ENCODE measurements at places on chromosomes 6 and 20.
A peak's percentile ranks its signal among the peaks of the same experiment; 100 is the strongest.

GRCh38 chr20:17507032-17507431, 24.1 kb downstream of the BFSP1 start:
- no peak for DNase-seq

DNA sequence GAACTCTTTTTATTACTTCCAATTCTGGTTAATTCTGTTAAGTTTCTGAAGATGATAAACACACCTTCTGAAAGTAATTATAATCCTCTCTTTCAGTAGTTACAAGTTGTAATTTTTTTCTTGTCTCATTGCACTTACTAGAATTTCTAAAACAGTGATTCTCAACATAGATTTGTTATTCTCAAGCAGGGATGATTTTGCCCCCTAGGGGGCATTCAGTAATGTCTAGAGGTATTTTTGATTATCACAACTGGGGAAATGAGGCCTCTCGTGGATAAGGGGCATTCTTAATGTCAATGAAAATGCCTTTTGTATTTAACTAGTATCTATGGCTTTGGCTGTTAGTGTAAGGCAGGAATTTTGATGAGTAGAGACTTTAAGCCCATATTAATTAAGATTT, 39.4 kb upstream of the MAFB start:
- no peak for DNase-seq

DNA sequence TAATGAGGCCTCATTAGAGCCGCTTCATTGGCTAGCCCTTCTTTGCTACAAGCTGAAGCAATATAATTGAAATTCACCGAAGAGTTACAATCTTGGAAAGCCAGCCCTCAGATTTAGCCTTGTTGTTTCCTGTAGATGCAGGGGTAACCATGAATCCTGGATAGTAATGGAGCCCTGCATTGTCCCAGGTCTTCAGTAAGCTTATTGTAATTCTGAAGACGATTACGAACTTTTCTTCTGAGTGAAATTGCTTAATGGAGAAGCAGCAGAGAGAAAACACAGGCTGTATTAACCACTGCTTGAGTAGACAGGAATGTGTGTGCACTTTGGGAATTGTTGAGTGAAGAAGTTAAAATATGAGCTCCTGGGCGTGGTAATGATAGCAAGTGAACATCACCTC, 26.3 kb upstream of the NAA20 start:
- no peak for DNase-seq

DNA sequence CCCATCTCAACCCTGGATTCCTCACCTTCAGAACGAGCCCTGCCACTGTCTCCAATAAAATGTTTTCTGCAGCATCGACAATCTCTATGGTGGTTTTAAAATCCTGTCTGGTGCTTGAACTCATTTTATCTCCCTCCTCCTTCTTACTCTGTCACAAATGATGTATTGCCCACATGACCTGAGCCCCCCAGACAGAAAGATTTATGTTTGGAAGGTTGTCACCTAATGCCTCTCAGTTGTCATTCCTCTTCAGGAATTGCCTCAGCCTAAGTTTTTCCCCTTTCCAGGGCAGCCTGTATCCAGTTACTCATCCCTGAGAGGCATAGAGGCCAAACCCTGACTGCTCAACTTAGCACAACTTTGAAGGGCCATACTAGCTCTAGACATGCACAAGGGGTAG, 9.2 kb downstream of the GPX5 start:
- DNase-seq, result no peak

- DNase-seq, result no peak
Observed at GRCh38 chr20:20333866-20334265, 34.0 kb upstream of the INSM1 start.

- DNase-seq, result no peak
Observed at GRCh38 chr6:162181741-162182401, 545.7 kb downstream of the PRKN start.

DNA sequence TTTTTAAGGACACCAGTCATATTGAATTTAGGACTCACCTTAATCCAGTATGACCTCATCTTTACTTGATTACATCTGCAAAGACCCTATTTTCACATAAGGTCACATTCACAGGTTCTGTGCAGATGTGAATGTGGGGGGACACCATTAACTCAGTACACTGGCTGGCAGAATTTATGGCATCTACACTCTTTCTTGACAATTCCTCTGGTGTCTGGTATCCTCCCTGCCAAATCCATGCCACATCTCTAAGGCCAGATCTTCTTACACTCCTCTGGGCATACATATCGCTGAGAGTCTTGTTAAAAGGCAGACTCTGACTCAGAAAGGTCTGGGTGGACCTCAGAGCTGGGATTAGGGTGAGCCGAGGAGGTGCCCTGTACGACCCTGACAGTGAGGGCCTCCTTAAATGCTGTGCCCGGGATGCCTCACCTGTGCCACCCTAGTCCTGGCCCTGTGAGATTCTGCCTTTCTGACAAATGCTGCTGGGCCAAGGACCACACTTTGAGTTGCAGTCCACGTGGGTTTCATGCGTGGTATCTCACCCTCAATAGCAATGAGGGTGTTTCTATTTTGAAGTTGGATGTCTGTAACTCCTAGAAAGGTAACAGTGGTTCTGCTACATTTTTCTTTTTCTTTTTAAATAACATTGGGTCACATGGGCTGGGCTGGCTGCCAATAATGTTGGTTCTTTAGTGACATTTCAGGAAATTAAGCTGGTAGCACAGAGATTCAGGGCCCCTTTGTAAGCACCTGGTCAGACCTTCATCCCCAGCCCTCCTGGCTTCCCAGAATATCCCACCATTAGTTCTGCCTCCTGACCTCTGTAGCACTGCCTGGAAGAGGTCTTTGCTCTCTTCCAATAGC, 17.2 kb upstream of the LRRN4 start:
- no peak for DNase-seq

- DNase-seq, result no peak
Observed at GRCh38 chr6:42644211-42644610, 78.2 kb downstream of the PRPH2 start.

DNA sequence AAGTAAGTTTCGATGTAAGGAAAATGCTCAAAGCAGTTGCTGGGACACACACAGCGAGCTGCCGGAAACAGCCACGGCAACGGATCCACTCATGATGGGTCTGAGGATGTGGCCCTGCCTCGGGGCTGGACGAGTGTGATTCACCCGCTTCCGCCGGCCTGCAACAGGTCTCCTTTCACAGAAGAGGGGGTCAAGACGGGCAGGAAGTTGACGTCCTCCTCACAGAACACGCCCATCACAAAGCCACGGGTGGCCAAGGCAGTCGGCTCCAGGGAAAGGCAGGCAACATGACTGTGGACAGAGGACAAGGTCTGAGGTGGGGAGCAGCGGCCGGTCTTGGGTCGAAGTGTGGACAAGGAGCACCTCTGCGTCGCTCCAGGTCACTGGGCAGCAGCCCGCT, 29.9 kb upstream of the SMOC2 start:
- no peak for DNase-seq

- DNase-seq, result no peak
Observed at GRCh38 chr6:149851461-149852110, 12.6 kb downstream of the LRP11 start.

DNA sequence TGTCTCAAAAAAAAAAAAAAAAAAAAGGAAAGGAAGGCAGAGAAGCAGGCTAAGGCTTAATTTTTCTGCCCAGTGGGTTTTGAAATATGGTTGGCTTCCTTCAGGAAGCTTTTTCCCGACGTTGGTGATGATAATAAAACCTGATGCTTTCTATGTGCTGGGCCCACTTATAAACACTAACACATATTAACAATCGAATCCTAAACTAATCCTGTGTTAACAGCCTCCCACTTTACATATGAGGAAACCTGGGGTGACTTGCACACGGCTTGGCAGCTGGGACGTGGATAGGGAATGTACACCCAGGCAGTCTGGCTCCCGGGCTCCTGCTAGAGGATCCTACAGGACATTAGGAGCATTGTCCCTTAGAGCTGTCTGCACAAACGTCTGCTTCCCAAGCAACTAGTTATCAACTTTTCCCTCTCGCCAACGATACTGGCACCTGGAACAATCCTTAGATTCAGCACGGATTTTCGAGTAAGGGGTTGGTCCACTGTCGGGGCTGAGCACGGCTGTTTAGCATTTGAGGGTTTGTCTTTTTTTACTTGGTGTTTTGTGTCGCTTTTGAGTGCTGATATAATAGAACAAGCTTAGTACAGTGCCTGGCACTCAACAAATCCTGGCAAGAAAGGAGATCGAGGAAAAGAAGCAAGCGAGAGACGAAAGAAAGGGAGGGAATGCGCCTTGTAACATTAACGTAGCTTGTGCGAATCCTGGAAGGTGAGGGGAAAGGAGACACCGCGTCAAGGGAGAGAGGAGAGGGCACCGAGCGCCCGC, 622 bp upstream of the KIZ start:
- DNase-seq, result no peak

DNA sequence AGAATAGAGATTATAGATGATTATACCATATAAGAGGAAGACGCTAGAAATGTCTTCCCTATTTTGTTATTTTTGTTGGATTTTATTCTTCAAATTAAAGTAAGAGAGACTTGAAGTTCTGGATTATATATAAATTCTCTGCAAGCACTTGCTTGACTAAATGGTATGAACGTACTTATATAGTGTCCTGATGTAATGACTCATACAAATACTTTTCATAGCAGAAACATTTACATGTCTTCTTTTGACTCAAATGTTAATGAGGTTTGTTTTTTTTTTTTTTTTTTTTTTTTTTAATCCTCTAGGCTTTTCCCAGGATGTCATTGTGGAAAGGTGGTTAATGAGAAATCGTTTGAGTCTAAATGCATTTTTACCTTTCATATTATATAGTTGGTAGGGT, 55.0 kb downstream of the PDE7B start:
- no peak for DNase-seq

GRCh38 chr6:44041461-44042260, 85.6 kb downstream of the MRPL14 start:
- DNase-seq, result no peak

- DNase-seq, result no peak
Observed at GRCh38 chr6:14383393-14384174, 266.0 kb downstream of the CD83 start.

DNA sequence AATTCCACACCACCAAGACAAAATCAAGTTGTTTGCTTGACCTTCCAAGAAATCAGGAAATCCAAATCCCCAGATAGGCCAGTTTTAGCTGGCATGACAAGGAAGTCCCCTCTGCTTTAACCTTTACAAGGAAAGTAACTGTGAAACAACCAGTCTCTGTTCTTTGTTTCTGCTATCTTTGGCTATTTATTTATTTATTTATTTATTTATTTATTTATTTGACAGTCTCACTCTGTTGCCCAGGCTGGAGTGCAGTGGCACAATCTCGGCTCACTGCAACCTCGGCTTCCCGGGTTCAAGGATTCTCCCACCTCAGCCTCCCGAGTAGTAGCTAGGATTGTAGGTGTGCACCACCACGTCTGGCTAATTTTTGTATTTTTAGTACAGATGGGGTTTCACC, 14.5 kb upstream of the GMNN start:
- DNase-seq, result no peak

GRCh38 chr6:41650120-41650519, 11.9 kb downstream of the MDFI start:
- DNase-seq, result no peak

GRCh38 chr6:134381959-134382358, 64.0 kb upstream of the SGK1 start:
- DNase-seq, result no peak

- DNase-seq, result no peak
Observed at GRCh38 chr6:138372711-138373463, 4.8 kb upstream of the SMIM28 start.

DNA sequence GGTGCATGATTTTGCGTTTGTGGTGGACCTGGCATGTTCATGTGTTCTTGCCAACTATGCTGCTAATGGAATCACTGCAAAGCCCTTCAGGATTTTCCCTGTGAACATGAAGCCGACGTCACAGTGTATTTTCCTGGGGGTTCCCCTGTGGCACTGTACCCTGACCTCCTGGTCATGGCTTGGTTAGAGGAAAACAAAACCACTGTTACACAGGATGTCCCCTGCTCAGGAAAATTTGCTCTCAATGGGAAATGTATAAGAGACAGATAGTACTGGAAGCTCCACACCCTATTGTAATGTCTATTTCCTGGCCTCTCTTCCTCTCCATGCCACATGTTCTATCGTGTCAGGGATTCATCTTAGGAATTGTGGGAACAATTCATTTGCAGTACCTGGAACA, 19.7 kb downstream of the TSHZ2 start:
- no peak for DNase-seq

DNA sequence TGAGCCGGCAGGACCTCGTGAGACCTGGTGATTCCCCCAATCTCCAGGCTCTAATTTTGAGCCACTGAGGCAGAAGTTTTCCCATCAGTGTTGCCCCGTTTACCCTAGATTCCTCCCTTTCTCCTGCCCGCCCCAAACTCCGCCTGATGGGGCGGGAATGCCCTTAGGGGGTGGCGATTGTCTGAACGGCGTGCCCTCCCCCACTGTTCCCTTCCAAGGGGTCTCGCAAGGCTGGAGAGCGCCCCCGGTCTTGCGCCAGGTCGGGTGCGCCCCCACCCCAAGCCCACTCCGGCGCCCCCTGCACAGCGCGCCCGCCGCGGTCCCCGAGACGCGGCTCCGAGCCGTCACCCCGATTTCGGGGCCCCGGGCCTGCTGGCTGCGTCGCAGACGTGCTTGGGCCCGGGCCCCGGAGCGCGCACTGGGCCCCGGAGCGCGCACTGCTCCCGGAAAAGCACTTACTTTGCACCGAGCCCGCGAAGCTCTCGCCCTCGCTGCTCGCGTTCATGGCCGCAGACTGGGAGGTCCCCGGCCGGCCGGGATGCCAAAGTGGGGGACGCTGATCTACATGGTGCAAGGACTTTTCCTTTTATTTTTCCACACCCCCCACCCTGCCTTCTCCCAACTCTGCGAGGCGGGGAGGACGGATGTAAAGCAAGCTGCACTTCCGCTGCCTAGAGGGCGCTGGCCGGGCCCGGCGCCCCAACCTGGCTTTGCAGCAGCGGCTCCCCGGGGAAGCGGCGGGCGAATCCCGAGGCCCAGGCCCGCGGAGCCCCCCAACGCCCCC, at the start of gene ZFP64:
ZFP64 (minus strand) TSS at position 648 of the 784 bp plus-strand sequence; CDS start at position 505, 143 bp downstream.
- DNase-seq, result peak; percentile 43

DNA sequence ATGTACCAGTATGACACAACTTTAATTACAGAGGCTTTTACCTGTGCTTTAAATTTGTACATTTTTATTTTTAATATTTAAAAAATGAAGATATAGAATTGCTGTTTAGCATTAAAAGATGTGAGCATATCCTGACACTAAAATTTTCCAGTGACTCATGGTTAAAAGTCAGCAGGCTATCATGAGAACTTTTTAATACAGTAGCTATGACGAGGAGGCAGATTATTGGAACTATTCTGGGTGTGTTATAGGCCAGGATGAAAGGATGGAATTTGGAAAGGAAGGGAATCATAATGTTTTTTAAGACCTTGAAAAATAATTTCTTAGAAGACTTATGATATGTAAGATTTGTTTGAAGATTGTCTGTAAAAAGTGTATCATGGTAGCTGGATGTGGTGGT, 91.0 kb downstream of the GFRA4 start:
- no peak for DNase-seq

GRCh38 chr20:38446441-38447209, 11.5 kb upstream of the SNHG17 start:
- peak; percentile 88 for DNase-seq

- no peak for DNase-seq
Observed at GRCh38 chr6:117666881-117667280, 8.4 kb upstream of the NUS1 start.

DNA sequence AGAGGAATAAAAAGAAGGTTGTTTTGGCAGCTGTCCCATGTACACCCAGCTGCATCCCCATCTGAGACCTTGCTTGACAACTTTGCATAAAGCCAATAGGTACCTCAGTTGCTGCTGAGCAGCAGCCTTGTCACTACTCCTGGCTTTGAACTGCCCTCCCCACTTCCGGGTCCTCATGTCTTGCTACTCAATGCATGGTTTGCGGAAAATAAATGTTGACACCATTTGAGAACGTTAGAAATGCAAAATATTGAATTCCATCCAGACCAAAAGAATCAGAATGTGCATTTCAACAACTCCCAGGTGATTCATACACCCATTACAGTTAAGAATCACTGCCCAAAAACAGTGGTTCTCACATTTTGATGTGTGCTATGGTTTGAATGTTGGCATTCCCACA, 32.9 kb downstream of the GPX5 start:
- DNase-seq, result no peak
